ENCODE measurements at places on chromosomes 12 and 14.

DNA sequence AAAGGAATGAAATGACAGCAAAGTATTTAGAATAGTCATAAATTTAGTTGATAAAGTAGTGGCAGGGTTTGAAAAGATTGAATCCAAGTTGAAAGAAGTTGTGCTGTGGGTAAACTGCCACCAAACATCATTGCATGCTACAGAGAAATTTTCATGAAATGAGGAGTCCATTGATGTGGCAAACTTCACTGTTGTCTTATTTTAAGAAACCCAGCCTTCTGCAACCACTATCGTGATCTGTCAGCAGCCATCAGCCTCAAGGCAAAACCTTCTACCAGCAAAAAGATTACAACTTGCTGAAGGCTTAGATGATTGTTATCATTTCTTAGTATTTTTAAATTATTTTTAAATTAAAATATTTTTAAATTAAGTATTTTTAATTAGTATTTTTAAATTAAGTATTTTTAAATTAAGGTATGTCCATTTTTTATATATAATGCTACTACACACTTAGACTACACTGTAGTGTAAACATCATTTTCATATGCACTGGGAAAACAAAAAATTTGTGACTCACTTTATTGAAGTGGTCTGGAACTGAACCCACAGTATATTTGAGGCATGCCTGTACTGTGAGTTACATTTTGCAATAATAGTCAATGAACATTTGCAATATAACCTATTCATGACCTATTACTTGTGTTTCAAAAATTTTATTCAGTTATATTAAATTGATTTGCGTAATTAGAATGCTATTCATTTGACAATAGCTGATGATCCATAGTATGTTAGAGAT, 67.2 kb upstream of the SYT1 start:
- no peak for DNase-seq

GRCh38 chr12:264269-264668, 1.6 kb upstream of the SLC6A13 start:
- DNase-seq: no peak

DNA sequence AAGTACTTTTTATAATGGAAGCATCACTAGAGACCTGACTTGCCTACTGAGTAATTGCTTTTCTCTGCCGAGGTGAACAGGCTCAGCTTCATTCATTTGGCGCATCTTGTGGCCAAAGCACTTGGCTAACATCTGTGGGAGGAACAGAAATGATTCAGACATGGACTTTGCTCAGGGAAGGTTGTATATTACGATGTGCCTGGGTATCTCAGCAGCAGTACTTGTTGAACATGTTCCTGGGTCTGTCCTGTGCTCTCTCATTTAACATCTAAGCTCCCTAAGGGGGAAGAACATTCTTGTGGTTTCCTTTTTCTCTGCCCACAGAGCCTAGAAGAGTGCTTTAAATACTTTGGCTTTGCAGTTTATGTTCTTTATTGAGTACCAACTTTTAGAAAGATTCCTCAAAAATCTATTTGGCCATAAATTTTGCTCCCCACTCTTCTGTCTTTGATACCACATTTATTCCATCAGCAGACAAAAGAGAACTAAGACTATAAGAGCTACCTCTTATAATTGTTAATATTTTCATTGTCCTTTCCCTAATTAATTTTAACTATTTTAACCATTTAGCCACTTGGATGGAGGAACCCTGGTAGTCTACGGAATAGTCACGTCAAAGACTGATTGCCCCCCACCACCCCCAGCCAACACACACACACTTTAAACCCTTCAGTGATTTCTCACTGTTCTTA, 101.2 kb upstream of the EGLN3 start:
- no peak for DNase-seq

DNA sequence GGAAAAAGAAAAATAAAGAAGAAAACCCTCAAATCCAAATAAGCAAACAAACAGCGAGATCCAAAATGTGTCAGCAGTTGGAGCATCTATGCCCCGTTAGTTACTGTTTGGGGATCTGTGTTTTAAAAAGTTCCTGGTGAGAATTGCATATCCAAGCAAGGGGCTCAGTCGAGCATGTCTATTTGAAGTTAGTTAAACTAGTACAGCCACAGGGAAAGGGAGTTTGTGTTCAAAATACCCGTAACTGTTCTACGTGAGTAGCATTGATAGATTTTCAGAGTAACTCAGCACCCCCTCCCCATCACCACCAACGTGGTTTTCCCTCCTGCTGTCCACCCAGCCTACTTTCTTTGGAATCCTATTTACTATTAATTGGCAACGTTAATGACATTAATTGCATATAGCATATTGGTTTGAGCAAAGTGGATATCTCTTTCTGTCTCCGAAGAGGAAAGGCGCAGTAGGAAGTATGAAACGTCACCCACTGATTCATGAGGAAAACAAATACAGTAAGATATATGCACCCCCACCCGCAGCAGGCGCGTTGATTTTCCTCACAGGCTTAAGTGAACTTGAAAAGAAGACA, 1.5 kb downstream of the NPAS3 start:
- DNase-seq: no peak

GRCh38 chr12:124036657-124037109, 63.7 kb downstream of the ZNF664 start:
- no peak for DNase-seq

GRCh38 chr14:54147282-54147681, 190.7 kb upstream of the BMP4 start:
- DNase-seq: no peak

DNA sequence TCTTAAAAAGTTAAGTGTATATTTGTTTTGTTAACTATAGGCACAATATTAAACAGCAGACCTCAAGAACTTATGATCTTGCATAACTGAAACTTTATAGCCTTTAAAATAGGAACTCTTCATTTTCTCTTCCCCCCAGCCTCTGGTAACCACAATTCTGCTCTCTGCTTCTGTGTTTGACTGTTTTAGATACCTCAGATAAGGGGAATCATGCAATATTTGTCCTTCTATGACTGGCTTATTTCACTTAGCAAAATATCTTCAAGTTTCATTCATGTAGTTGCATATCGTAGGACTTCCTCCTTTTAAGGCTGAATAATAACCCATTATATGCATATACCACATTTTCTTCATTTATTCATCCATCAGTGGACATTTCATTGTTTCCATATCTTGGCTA, 131.3 kb downstream of the PTPRO start:
- no peak for DNase-seq

DNA sequence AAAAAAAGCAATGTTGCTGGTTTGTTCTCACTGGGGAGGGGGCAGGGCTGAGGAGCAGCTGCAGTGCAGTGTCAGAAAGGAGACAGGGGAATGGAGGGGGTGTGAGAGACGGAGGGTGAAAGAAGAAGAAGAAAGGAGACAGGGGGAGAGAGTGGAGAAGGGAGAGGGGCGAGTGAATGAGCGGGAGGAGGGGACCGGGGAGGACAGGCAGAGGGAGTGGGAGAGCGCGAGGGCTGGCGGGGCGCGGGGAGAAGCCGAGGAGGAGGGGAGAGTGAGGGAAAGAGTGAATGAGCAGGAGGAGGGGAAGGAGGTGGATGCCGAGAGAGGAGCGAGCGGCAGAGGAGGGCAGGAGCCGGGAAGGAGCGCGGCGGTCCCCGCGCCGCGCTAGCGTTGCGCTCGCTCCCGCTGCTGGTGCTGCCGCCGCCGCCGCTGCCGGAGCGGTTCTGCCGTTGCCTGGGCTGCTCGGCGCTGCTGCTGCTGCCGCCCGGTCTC, at the start of gene NOVA1:
Gene NOVA1, minus strand, starts transcription at position 445 of the 492 bp plus-strand sequence. CDS start 597 bp downstream, outside the sequence.
- no peak for DNase-seq

- DNase-seq: no peak
These were observed 24.2 kb downstream of the FBXO21 start for GRCh38 chr12:117166107-117166506.

- DNase-seq: no peak
These were observed 308.1 kb downstream of the EGLN3 start for GRCh38 chr14:33642691-33643244.

DNA sequence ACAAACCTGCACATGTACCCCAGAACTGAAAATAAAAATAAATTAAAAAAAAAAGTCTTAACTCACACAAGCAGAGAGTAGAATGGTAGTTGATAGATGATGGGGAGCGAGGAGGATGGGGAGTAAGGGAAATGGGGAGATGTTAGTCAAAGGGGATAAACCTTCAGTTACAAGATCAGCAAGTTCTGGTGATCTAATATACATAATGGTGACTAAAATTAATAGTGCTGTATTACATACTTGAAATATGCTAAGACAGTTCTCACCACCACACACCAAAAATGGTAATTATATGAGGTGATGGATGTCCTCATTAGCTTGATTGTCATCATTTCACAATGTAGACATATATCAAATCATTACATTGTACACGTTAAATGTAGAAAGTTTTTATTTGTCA, 3.2 kb upstream of the C12orf42 start:
- no peak for DNase-seq

- DNase-seq: no peak
These were observed 67.7 kb upstream of the NTF3 start for GRCh38 chr12:5364036-5364770.

- peak; percentile 68 for DNase-seq
These were observed 82.4 kb downstream of the PPM1A start for GRCh38 chr14:60331201-60332045.

GRCh38 chr12:11553871-11554533, 95.5 kb upstream of the ETV6 start:
- DNase-seq: peak; percentile 29

GRCh38 chr12:125549836-125550235, 484.6 kb downstream of the AACS start:
- DNase-seq: no peak

GRCh38 chr12:52870361-52871290, 21.8 kb upstream of the KRT78 start:
- DNase-seq: no peak

GRCh38 chr12:24127919-24128721, 178.7 kb upstream of the SOX5 start:
- no peak for DNase-seq

DNA sequence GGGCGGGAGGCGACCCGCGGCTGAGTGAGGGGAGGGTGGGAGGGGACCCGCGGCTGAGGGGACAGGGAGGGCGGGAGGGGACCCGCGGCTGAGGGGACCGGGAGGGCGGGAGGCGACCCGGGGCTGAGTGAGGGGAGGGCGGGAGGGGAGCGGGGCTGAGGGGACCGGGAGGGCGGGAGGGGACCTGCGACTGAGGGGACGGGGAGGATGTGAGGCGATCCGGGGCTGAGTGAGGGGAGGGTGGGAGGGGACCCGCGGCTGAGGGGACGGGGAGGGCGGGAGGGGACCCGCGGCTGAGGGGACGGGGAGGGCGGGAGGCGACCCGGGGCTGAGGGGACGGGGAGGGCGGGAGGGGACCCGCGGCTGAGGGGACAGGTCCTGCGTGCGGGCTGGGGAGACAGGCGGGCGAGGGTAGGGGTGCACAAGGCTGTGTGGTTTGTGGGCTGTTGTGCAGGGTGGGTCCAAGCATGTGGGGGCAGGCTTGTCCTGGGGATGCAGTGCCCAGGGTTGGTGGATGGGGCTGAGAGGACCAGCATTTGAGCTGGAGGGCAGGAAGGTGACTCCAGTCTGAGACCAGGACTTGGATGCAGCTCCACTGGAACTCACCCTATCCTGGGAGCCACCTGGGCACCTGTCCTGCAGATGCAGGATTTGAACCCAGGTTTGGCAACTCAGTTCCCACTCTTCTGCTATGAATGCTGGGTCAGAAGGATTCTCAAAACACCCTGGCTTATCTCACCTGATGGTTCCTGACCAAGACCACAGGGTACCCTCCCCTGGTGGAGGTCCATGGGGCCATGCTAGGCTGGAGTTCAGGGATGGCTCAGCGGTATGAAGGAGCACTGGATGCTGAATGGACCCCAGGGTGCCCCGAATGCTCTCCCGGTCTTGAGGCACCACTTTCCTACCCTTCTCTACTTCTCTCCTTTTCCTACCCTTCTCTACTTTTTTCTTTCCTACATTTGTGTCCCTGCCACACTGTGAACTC, 9.4 kb downstream of the PLD4 start:
- no peak for DNase-seq

- DNase-seq: no peak
These were observed 44.4 kb downstream of the ADGRD1 start for GRCh38 chr12:130998136-130998535.

- DNase-seq: no peak
These were observed 13.3 kb downstream of the SLC15A4 start for GRCh38 chr12:128810182-128811127.

GRCh38 chr14:73754911-73755360, 40.8 kb upstream of the PNMA1 start:
- no peak for DNase-seq

DNA sequence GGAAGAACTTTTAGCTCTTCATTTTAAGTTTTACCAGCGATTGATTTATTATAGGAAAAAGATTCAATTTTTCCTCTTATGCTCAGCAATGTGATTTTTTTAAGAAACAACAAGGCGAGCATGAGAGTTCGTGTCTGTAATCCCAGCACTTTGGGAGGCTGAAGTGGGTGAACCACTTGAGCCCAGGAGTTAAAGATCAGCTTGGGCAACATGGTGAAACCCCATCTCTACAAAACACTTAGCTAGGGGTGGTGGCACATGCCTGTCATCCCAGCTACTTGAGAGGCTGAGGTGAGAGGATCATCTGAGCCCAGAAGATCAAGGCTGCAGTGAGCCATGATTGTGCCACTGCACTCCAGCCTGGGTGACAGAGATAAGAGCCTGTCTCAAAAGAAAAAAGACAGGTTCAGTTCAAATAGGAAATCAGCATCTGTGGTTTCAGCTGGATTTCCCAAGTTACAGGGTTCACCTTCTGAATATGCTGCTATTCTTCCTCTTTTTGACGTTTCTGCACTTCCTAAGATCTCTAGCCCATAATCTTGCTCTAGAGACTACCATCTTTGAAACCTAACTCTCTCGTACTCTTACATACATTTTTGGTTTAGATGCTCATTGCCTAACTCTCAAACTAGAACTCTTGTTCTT, 274.7 kb downstream of the SEC23A start:
- DNase-seq: no peak

GRCh38 chr12:52539083-52539820, 13.7 kb downstream of the KRT71 start:
- no peak for DNase-seq

GRCh38 chr12:52524898-52525591, 4.9 kb upstream of the KRT5 start:
- DNase-seq: no peak

DNA sequence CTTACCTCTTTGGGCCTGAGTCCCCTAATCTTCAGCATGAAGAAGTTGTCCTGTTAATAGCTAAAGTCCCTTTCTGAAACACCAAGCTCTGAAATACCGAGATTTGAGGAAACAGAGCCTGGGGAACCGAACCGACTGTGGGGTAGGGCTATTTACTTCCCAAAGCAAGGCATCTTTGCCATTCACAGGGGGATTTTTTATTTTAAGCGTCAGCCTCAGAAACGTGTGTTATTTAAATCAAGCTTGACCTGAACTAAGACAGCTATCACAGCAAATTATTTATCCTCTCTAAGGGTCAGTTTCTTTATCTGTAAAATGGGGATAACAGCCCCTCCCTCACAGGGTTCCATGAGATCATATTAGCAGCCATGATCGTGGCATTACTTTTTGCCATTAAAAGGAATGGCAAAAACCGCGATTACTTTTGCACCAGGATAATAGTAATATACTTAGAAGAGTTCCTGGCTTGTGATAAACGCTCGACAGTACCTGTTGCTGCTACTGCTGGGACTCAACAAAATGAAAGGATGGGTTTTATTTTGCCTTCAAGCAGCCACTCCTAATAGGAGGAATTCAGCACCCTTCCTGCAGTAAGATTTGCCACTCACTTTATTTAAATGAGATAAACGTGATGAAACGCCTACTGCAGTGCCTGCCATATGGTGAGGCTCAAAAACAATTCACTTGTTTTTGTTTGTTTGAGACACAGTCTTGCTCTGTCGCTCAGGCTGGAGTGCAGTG, 1.3 kb upstream of the CORO1C start:
- no peak for DNase-seq

- DNase-seq: no peak
These were observed 238.8 kb upstream of the RGS6 start for GRCh38 chr14:71693381-71693780.

All from left renal pelvis (tissue), 4 donors.